Psoas muscle (tissue), 8 donors: ENCODE measurements at places on chromosomes 2 and 18.

GRCh38 chr2:154203206-154203605 lies 331.5 kb downstream of the GALNT13 start:
- H3K4me3 ChIP-seq: no peak overlapping the region
- DNase-seq: no peak
- H3K4me1 ChIP-seq: no peaks in the 10 kb centered on the region
- no peak overlapping the region for H3K27ac ChIP-seq
- H3K36me3 ChIP-seq: no peaks in the 10 kb centered on the region
- H3K27me3 ChIP-seq: no peaks in the 10 kb centered on the region

GRCh38 chr2:64318476-64318748 lies 135.6 kb upstream of the LGALSL start:
- H3K27me3 ChIP-seq: no peaks in the 10 kb centered on the region
- H3K27ac ChIP-seq: no peak overlapping the region
- no peak overlapping the region for H3K4me3 ChIP-seq
- DNase-seq: no peak
- no peaks in the 10 kb centered on the region for H3K4me1 ChIP-seq

GRCh38 chr2:144498277-144498676 lies 21.6 kb downstream of the ZEB2 start:
- no peaks in the 10 kb centered on the region for H3K36me3 ChIP-seq
- H3K4me1 ChIP-seq: peaks cover 28% of the 10 kb centered on the region

DNA sequence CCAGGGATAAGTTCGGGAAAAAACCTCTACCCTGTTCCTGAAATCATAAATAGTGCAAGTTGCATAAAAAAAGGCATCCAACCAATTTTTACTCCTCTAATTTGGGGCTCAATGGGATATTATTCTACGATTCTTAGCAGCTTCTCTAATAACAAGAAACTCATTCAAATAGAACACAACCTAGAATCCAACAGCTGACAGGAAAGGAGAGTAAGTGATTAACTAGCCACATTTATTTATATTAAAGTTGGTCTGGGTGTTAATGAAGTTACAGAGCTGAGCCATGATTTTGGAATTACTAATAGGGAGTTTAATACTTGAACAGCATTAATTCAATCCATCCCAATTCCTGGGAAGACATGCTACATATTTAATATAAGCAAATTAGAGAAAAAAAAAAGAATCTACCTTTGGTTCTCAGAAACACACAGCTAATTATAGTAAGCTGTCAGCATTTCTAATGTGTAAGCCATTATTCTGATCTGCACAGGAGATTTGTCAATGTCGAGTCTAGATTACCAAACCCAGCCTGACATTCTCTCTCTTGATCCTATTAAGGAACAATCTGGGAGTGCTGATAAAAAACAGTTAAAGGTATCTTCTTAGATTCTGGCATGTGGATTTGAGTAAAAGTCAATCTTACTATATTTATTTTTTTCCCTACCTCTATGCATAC lies 267.7 kb downstream of the NBAS start:
- no peak overlapping the region for H3K27ac ChIP-seq
- H3K36me3 ChIP-seq: peaks cover 55% of the 10 kb centered on the region
- no peaks in the 10 kb centered on the region for H3K27me3 ChIP-seq
- no peak for DNase-seq
